Umbilical cord (tissue), 2 donors: ENCODE measurements at places on chromosomes 7 and 10.

DNA sequence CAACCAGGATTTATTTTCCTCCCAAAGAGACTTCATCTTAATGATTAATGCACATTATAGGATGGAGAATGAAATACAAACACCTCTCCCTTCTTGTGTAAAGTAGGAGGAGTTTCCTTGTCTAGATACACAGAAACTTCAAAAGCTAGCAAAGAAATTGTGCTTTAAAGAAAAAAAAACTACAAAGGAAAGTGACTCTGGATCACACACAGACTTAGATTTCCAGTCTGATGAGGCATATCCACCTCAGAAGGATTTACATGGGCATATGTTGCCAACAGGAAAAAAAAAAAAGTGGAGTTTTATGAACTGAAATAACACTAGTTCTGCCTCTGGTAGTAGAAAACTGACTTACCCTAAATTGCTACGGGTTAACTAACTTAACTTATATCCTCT is 449.6 kb downstream of the KCNMA1 start:
- no peak for DNase-seq

DNA sequence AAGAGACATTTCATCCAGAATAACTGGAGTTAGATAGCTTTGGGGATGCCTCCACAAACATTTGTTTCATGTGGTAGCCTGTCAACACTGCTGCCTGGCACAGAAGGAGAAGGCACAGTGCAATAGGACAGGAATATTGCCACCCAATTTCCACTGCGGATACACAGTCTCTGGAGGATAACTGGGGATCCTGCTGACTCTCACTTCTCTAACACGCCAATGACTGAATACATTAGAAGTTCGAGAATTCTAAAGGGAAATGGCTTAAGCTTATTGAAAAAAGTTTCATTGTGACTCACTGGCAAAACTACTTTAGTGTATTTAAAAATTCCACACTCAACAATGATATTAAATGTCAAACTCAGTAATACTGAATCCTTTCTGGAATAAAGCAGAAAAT is 12.9 kb downstream of the ARL3 start:
- no peak for DNase-seq

- no peak for DNase-seq
Measured at GRCh38 chr10:34407324-34407805, 407.7 kb downstream of the PARD3 start.

- DNase-seq = no peak
Measured at GRCh38 chr10:70131560-70131937, 1.1 kb downstream of the AIFM2 start.

GRCh38 chr7:2637505-2638223 is 5.9 kb downstream of the TTYH3 start:
- no peak for DNase-seq

DNA sequence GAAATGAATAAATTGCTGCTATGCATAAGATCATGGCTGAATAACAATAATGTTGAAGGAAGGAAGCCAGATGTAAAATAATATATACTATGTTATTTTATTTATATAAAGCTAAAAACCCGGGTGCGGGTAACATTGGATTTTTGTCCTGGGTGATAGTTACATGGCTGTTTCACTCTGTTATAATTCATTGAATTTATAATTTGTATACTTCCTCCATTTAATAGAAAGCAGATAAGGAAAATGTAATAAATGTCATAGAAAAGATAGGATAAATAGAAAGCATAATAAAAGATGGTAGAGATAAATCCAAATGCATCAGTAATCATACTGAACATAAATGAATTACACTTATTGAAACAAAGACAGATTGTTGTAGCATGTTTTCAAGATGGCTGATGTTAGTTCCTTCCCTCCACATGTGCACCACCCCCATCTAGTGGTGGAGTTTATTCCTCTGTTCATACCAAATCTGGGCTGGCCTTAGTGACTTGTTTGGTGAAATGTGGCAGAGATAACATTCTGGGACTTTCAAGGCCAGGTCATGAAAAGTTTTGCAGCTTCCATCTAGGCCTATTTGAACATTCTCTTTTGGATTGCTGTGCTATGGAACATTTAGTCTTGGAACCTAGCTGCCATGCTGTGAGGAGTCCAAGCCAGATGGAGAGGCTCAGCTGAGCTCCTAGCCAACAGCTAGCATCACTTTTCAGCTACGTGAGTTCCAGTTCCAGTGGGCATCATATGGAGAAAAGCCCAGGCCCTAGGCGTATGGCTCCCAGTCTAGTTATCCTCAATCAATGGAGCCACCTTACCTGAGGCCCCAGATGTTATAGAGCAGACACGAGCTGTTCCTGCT is 46.9 kb downstream of the AHCYL2 start:
- no peak for DNase-seq
